NCI-H1092 treated with DMSO at 0.1 percent for 48 hours (cell line): ENCODE measurements at places on chromosomes 2 and 18.

- peak; percentile 52 for DNase-seq
Observed at GRCh38 chr2:140718999-140719398, 1411.8 kb downstream of the LRP1B start.

GRCh38 chr2:229832510-229832898 lies 89.3 kb downstream of the TRIP12 start:
- no peak for DNase-seq

DNA sequence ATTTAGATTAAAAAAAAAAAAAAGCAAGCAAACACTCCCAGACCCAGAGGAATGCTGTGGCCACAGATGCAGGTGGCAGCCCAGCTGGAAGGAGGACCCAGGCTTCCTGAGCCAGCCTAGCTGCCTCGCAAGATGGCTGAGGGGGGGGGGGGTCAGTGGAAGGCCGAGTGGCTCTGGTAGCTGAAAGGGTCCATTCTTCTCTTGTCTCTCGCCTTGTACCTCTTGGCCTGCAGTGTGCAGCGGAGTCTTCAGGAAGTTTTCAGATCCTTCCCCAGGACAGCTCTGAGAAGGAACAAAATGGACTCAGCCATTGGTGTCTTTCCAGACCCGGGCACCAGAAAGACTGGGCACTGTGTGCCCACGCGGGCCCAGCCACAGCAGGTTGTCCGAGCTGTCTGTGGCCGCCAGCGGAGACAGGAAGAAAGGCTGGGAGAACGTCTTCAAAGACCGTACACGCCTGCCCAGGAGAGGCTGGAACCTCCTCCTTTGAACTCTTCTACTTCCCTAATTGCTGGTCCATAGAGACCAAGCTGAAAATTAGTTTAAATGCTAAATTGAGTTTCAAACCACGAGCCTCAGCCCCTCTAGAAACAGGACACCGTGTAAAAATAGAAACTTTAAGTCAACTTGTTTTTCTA lies 21.3 kb downstream of the APCDD1 start:
- DNase-seq: no peak

DNA sequence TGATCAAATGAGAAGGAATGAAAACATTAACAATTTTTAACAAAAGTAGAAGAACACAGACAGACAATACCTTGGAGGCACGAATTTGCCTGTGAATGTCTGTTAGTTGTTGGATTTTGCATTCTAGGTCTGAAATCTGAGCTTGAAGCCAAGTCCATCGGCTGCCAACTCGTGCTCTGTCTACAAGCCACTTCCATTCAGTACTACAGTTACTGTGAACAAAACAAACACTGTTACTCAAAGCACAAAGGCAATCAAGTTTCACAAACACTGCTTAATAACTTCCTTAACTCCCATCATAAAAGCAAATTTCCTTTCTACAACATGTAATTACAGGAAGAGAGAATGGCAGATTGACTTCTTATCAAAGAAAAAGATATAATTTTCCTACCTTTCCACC lies 42.2 kb downstream of the KANSL1L start:
- DNase-seq: peak; percentile 7

DNA sequence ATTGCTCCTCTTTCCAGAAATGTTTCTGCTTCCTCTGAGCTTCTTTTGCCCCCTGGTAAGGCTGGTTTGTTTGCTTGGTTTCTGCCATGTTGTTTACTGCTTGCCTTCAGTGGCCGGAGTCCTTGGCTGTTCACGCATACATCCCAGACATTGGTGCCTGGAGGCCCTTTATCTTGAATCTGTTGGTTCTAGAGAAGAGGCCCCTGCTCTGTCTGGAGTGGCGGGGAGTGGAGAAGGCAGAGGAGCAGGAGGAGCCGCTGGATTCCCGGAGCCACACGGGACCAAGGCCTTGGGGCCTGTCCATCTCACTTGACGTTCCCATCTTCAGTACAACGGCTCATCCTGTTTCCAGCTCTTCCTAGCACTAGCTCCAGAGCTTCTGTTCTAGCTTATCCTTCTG lies 77.2 kb upstream of the PXDN start:
- DNase-seq: no peak

DNA sequence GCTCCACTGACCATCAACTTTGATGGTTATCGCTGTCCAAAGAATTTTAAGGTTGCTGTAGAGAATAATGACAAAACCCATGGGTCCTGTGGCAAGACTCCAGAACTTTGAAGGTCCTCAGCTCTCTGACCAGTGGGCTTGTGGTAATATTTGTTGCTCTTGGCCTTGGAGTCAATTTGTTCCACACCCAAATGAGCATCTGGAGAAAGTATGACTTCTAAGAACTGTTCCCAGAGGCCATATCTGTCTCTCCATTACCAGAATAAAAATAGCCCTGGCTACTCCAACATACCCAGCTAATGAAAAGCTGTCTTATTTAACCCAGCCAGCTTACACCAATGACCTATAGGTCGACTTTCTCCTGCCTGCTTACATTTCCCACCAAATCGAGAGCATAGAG lies 466.4 kb downstream of the MEIS1 start:
- DNase-seq: no peak

DNA sequence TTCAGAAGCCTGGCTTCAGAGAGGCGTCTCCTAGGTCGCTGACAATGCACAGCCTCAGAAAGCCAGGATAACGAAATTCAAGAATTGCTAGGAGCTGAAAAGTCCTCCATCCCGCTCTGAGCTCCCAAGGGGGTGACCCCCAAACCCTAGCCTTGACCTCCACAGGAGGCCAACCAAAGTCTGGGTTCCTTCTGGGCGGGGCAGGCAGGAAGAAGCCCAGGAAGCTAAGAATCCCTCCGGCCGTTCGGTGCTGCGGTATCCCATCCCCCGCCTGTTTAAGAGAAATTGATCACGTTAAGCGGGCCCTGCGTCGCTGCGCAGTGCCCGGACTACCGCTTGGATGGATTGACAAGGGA lies 2.5 kb upstream of the OSR1 start:
- DNase-seq: no peak

DNA sequence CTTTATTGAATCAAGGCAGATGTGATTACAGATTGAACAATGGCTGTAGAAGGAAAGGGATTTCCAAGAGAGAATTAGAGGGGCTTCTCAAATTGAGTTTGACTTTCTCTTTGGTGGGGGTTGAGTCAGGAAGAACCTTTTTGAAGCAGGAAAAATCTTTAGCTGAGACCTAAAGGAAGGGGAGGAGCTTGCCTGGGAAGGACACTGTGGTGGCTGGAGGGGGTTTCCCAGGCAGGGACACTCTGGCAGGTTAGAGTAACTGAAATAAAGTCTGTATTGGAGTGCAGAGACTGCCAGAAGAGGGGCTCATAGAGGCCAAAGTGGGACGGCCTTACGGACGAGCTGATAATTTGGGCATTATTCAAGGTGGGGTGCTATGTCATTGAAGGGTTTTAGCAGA lies 69.3 kb downstream of the NEDD4L start:
- no peak for DNase-seq

DNA sequence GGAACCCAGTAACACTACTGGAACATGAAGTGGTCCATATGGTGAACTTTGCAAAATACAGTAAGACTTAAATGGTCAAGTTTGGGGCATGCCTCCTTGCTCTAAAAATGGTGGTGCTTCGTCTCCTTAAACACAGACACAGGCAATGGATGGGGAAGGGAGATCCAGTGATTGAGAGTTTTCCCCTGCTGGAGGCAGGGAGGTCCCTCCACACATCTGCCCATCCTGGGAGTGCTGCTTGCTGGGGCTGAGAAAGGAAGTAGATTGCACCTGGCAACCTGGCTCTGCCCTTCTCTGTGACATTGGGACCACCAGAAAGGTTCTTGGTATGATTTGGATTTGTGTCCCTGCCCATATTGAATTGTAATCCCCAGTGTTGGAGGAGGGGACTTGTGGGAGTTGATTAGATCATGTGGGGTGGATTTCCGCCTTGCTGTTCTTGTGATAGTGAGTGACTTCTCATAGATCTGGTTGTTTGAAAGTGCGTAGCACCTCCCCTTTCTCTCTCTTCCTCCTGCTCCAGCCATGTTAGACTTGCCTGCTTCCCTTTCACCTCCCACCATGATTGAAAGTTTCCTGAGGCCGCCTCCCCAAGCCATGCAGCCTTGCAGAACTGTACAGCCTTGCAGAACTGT lies 35.4 kb upstream of the SKOR2 start:
- no peak for DNase-seq

DNA sequence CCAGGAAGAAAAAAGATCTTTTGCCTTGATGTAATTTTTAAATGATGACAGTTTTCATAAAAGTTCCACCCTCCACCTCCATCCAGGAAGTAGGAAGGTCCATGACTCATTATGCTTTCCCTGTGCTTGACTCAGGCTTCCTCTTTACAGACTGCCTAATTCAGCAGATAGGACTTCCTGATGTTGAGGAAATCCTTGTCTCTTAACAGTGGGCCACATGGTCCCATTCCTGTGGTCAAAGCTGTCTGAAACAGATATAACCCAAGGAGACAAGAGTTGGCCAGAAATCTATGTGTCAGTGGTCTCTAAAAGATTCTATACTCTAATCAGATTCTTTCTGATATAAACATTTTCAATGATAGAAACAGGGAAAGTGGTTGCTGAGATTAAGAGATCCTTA lies 119.1 kb downstream of the BAZ2B start:
- DNase-seq: no peak

DNA sequence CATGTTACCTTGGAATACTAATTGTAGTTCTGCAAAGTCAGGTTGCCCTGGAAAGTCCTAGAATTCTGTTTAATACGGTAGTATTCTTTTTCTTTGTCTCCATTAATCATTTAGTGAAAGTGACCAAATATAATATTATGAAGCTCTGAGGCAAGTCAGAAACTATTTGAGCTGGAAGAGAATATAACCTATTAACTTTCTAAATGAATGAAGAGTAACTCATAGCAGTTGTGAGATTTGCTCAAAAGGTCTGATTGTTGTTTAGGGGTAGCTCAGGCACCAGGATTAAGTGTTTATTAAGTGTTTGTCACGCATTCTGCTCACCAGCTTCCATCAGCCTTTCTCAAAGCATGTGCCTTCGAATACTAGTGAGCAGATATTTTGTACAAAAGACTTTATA lies 46.7 kb upstream of the SERPINE2 start:
- DNase-seq: no peak
